ENCODE measurements at places on chromosomes 4 and X.

- no peak for DNase-seq
Observed at GRCh38 chr4:47032405-47033106, 1.2 kb downstream of the GABRB1 start.

- no peak for DNase-seq
Observed at GRCh38 chr4:62482355-62482754, 1282.2 kb downstream of the ADGRL3 start.

DNA sequence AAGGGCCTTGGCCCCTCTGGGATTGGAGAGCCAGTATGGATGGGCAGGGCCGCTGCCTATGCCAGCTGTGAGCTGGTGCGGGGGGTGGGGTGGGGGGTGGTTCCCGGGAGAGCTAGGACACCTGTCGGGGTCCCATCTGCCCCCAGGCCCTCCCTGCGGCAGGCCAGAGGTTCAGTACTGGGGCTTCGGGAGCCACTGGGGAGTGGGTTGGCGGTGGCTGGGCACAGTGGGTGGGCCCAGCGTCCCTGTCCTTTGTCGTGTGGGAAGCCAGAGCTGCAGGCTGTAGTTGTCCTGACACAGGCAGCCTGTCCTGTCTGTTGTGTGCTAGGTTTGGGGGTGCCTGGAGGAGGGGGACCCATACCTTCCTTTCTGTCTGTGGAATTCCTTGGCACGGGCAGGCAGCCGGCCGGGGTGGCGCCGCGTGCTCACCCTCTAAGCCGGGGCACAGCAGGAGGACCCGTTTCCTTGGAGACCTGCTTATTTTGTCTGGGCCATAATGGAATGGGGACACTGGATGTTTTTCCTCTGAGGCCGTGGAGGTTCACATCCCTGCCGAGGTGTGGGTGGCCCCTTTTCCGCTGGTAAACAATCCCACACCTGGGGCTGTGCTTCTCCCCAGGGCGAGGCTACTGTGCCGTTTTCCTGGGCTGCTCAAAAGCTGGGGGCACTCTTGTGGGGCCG is 14.8 kb downstream of the DOK7 start:
- DNase-seq, result no peak

DNA sequence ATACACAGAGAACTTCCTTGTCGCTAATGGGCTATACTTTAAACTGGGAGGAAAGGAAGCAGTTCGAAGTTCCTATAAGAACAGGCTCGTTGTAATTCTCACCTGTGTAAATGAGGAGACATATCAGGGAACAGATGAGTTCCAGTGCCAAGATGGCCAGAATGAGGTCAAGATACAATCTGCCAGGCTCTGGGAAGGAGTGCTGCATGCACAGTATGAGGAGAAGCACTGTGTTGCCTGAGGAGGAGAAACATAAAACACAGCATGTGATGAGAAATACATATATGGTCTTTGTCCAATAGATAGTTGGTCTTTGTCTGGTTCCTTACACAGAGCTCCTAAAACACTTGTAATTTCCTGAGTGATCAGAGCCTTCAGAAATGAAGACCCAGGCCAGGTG is 24.3 kb downstream of the TMEM192 start:
- no peak for DNase-seq

- no peak for DNase-seq
Observed at GRCh38 chrX:13412208-13412600, 92.4 kb upstream of the ATXN3L start.

DNA sequence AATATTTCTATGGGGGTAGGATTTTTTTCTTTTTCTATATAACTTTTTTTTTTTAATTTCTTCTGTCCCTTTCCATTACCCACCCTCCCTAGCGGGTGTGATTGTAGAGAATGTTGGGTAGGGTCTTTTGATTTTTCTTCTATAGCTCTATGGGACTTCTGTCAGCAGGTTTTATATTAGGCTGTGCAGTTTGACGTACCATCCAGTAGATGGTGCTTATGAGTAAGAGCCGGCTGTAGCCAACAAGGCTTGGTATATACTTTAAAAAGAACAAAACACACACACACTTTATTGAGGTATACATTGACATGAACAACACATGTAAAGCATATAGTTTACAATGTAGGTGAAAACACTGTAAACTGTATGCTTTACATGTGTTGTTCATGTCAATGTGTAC is 247.9 kb upstream of the POF1B start:
- no peak for DNase-seq
